Adrenal gland (tissue), 19 donors: ENCODE measurements at places on chromosomes 4 and X. TPM values are rescaled to one million over a fixed set of nuclear protein-coding genes. Genes with fewer than 3 reads are reported as not detected.

ZAR1 gene
- total RNA-seq, result not detected

DNA sequence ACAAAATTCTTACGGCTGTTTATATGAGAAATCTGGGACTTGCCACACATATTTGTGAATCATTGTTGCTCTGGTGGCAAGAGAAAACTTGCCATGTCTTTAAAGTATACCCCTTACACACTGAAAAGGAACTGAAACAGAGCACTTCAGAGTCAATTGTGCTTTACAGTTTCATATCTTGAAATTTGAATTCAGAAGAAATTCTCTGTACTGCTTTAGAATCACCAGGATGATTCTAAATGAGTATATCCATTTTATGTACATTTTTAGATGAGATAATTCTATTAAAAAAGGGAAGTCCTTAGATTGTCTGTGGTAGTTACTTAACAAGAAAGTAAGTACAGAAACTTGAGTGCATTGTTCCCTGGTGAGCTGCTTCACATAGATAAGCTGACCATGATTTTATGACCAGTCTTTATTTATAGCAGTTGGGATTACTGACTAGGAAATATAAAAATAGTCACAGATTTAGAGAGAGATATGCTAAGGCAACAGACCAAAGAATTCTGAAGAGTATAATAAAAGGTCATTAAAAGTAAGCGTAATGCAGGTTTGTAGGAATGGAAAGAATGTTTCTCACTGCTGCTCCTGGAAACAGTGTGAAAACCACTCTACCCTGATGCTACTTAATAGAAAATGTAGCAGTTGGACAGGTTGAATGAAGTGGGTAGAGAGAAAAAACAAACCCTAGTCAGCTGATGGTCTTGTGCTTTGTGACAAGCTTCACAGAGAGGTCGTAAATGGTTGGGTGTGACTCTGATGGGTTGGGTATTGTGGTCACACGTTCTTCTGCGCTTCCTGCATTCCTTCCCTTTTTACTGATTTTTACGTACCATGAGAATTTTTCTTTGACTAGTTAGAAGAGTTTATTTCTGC lies 41.0 kb downstream of the FNIP2 start:
- peak; percentile 25 for DNase-seq

DNA sequence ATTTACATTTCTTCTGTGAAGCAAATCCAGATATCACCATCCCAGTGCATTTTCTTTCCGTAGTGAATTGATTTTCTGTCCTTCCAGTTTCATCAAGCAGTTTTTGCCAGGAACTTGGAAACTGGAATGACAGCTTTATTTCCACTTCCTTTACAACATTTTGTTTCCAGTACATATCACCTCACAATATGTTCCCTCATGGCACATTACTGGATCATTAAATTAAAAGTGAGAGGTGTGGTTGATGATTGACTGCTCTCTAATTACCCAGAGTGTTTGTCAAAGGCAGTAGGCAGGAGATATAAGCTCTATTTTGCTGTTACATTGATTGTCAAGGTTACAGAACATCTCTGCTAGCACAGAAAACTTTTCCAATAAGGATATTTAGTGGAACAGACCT lies 22.3 kb upstream of the ACE2 start:
- no peak for DNase-seq

DNA sequence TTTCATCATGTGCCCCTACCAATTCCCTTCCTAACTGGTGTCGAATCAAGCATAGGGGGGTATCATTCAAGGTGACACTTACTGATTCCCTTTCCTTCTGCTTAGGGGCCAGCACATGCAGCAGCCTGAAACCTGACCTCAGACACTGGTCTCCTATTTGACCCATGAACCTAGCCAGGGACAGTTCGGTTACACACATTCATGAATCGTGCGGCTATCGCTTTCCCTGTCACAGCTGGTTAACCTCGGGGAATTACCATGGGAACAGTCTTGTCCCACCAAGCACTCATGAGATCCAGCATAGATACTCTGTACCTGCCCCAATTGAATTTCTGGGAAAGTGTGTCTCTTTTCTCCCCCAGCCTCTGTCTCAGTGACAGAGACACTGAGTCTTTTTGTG lies 140.4 kb downstream of the ZNF674 start:
- DNase-seq, result no peak

DNA sequence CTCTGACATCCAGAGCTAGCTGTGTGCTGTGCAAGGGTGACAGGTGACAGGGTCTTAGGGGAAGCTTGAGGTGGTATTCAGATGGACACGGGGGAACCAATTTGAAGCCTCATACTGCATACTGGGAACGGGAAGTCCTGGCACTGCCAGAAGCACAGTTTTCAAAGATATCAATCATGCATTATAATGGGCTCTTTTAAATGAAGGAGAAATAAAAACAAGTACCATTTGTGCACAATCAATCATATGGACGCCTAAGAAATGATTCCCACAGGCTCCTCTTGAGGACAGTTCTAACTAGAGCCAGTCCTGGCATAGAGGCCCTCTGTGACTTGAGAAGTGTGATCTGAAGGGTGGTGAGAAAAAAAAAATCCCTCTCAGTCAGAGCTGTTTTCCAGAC lies 50.9 kb downstream of the TSC22D3 start:
- DNase-seq, result no peak

GRCh38 chr4:100582146-100582545 lies 64.3 kb upstream of the EMCN start:
- DNase-seq, result no peak

GRCh38 chr4:96154676-96155075 lies 314.8 kb downstream of the PDHA2 start:
- no peak for DNase-seq

- no peak for DNase-seq
These were observed 73.5 kb downstream of the CHRDL1 start for GRCh38 chrX:110722135-110722534.

DNA sequence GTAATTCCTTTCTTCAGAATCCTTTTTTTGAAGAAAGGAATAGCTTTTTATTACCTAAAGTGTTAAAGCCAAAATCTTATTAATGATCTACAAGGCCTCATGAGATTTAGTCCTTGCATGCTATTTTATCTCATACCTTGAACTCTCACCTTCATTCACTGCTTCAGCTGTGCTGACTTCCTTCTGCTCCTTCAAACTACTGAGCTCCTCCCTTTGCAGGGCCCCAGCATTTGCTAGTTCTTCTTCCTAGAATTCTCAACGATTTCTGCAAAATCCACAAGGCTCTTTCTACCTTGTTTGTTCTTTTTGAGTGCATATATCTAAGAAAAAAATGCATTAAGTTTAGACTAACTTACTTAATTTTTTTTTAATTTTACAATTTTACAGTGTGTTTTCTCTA lies 619.5 kb downstream of the EPHA5 start:
- no peak for DNase-seq

DNA sequence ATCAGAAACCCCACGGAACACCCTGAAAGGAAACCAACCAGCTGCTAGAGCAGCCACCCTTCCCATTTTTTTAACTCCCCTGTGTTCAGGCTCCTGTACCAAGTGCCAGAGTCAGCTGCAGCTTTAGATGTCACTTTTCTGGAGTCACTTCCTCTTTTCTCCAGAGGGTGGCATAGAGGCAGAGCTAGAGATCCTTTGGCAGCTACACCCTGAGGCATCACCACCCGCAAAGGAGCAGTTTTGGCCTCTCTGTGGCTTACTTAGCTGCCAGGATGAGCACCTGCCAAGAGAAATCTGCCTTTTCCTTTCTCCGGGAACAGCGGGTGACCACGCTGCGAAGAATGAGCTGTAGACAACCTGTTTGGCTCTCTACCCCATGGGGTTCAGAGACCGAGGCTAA lies 58.0 kb upstream of the CHRDL1 start:
- DNase-seq, result peak; percentile 8

DNA sequence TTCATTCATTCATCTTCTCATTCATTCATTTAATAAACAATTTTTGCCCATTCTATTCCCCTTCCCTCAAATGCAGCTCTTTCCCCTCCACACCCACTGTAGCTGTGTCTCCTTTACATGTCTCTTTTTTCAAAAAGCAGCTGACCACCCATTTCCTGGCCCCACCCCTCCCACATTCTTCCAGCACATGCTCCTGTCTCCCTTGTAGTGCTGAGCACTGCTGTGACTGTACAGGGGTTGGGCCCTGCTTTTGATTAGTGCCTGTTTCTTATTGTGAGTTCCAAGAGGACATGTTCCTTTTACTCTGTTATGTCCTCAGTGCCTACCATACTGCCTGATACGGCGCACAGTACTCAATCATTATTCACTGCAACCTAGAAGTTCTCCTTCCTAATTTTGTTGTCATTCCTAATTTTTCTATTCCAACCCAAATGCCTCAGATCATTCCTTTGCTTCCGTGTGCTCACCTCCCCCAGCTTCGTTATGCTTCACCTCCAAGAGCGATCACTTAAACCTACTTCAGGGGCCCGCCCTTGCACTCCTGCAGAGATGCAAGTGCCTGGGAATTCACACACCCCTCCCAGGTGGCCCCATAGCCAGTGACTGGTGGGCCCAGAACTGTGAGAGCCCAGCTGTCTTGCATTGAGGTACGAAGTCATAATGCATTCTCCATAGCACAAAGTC lies 152.2 kb downstream of the STK32B start:
- DNase-seq, result no peak

GRCh38 chr4:38967260-38968095 lies 64.7 kb downstream of the TMEM156 start:
- DNase-seq, result no peak

DNA sequence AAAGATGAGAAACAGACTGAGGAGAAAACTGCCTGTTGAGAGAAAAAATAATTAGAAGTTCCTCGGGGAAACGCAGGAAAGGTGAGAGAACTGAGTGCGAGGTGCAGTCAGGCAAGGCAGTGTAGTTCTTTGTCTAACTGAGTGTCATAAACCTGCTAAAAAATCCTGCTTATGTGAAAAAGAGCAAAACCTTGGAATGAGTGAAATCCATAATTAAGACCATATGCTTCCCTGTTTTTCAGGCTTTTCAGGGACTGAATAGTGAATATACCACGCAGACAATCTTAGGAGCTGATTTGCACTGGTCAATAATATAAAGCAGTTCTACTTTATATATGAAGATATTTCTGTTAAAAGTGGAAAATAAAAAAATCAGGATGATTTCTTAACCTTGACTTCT lies 104.9 kb downstream of the RASGEF1B start:
- DNase-seq, result no peak

DNA sequence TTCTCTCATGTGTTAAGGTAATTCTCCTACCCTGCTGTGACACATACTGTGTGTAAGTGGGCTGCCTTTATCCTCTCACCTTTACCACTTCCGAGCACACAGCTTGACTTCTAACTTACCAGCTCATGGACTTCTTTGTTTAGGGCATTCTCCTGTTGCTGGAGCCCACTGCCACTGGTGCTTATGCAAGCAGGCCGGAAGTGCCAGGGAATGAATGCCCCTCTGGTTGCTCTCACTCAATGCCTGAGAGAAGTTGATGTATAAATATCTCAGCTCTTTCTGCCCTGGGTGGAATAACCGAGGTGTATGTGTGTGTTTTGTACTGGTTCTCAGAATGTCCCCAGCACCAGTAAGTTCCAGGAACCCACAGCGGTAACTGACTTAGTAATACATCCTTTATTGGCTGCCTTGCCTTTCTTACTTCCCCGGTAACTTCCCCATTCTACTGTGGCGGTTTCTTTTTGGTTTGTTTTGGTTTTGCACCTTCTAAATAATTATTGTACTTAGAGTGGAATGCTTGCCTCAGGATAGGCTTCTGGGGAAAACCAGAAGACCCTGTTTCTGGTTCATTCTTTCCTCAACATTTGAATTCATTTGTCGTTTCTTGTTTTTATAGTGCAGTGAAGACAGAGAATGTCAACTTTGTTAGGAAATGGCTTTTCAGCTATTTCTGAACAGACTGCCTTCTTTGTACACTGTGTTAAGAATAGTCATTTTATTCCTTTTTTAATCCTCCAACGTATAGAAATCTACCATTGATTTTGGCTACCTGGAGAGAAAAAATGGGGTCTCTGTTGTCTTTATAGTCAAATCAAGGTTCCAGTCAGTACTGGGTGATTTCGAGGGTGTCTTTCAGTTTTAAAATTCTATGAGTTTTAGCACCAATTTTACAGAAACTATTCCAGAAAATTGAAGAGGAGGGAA lies 45.4 kb downstream of the CXorf58 start:
- DNase-seq, result no peak

DNA sequence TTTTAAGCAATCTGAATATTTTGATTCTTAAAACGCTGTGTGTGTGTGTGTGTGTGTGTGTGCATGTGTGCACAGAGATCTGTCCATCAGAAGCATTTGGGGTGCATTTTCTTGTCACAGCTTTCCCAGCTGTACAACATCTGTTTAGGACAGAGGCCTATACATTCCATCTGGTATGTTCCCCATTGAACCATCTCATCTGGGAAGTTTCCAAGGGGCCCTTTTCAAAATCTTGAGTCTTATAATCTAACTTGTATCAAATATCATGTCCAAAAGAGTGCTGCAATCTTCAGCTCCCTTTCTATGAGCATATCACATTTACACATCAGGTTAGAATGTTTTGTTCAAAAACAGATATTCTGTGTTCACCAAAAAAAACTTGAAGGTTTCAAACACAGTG lies 16.5 kb upstream of the MID1 start:
- no peak for DNase-seq

GRCh38 chr4:170307182-170307581 lies 217.4 kb upstream of the AADAT start:
- no peak for DNase-seq

TEX13A gene
- not detected for total RNA-seq

- DNase-seq, result no peak
These were observed 37.1 kb upstream of the HERC6 start for GRCh38 chr4:88341227-88342192.

FREM3 gene
- total RNA-seq, result not detected

GRCh38 chrX:54891573-54891972 lies 29.1 kb upstream of the TRO start:
- DNase-seq, result no peak

DNA sequence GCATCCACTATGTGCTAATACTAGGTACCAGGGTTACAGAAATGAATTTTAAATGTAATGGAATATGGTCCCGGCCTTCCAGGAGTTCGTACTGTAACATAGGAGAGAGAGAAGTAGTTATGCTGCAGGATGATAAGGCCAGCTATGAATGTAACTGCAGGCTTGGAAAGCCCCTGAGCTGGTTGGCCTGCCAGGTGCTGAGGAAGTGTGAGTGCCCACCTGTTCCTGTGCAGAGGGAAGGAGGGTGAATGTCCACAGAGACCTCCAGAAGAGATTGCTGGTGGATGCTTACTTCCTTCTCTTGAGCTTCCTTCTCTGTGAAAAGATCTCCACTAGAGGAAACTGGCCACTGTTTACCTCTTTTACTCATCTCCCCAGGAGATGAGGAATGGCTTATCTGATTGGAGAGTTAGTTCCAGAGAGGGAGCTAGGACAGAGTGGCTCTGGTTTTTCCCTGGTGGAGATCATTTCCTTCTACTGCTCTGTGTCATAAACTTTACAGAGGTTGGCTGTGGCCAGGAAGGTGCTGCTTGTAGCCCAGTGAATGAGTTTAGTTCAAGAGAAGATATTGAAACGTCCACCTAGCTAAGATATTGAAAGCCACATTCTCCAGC lies 114.0 kb upstream of the LNX1 start:
- DNase-seq, result no peak

DNA sequence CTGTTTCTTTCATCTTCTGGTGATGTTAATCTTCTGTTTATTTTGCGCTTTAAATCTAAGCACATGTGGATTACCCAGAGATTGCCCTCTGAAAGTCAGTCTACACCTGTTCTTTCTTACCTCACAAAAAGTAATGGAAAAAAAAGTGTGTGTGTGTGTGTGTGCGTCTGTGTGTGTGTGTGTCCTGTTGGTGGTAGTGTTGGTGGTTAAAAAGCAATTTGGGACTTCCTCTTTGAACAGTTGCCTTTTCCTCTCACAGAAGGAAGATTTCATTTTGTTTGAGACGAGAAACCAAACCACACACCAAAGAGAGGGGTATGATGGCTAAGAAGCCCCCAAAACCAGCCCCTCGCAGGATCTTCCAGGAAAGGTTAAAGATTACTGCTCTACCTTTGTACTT lies at the start of gene STAP1:
TSS of gene STAP1 (plus strand) at position 235 of the 400 bp plus-strand sequence. CDS start at position 318, 83 bp downstream.
- no peak for DNase-seq

FGB gene
- total RNA-seq, result not detected

MID1IP1 gene
- total RNA-seq, result 64.0 TPM
